HS-5 (cell line): ENCODE measurements at places on chromosomes 5 and 9.

- DNase-seq = no peak
Observed at GRCh38 chr5:5364932-5365331, 57.5 kb upstream of the ICE1 start.

DNA sequence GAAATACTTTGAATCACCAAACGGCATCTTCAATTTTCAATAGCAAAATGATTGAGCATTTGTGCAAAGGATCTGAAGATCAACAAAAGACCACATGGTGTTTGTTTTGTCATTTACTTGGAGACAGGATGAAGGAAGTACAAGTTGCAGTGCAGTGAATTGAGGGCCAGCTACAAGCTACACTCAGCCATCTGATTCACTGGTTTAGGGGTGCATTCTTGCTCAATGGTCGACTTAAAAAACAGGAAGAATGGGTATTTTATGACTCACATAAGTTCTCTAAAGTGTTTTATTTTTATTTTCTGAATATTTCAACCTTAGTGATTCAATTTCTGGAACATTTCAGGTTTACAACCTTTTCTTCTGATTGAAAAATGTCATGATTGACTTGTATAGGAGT, 412.1 kb upstream of the ADAMTSL1 start:
- DNase-seq = no peak

DNA sequence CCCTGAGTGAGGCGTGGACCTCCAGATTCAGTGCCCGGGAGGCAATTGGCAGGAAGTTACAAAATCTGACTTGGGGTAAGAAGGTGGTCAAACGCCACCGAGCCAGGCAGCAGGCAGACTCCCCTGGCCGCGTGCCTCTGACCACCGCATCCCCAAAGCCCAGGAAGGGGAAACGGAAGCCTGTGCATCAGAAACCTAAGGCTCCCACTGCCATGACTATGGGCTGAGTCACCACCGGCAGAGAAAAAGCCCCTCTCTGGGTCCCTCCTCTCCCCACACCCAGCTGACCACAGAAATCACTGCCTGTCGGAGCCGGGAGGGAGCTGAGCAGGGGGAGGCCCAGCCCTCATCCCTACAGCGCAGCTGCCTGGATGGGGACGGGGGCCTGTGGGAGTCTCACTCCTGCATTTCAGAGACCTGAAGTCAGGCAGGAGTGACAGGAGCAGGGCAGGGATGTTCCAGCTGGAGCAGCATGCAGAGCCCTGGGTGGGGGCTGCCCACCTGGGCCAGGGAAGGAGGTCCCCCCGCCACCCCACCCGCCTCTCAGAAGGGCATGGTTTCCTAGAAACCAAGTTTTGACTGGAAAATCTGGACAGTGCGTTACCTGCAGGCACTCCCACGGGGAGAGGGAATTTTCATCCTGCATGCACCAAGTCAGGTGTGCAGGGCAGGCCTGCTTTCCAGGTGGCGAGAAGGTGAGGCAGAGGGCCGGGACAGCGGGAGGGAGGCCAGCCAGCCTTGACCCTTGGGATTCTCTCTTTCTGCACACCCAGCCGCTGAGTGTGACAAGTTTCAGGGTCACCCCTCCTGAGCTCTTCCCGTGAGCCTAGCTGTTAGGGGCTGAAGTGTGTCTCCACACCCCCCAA, 68.2 kb downstream of the LRSAM1 start:
- DNase-seq = peak; percentile 96

GRCh38 chr5:42811591-42812446, at the start of gene SELENOP:
TSS of gene SELENOP (minus strand) at chr5:42811892. CDS start at chr5:42808353, 3,539 bp downstream.
- DNase-seq = no peak

- DNase-seq = no peak
Observed at GRCh38 chr9:109597496-109597895, 99.4 kb upstream of the PTPN3 start.

- no peak for DNase-seq
Observed at GRCh38 chr5:6448622-6449464, at the start of gene UBE2QL1. TSS of gene UBE2QL1 (plus strand) at chr5:6448859. CDS start at chr5:6448894, 35 bp downstream.

DNA sequence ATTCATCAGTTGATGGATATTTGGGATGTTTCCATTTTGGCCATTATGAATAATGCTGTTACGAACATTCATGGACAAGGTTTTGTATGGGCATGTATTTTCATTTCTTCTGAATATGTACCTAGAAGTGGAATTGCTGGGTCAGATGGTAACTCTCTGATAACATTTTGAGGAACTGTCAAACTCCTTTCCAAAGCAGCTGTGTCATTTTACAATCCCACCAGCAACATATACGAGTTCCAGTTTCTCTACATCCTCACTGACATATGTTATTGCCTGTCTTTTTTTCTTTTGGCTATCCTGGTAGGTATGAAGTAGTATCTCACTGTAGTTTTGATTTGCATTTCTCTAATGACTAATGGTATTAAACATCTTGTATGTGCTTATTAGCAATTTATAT, 86.7 kb downstream of the PRKACG start:
- DNase-seq = no peak

DNA sequence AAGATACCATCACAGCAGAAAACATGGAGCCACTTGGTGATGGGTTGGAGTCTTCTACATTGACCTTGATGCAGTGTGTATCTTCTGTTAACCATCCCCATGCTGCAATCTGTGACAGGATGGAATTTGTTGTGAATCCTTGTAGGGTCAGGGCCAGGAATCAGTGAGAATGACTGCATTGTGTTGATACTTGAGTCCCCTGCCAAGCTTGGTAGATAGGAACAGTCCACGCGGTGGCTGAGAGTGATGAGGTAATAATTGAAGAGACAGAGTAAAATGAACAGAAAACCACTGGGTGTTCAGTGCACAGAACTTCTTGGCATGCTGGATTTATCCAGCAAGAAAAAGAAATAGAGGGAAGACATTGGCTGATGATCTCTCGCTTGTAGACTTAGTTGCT, 217.5 kb downstream of the MAN2A1 start:
- DNase-seq = no peak

GRCh38 chr9:18421391-18421790, 52.6 kb upstream of the ADAMTSL1 start:
- no peak for DNase-seq

DNA sequence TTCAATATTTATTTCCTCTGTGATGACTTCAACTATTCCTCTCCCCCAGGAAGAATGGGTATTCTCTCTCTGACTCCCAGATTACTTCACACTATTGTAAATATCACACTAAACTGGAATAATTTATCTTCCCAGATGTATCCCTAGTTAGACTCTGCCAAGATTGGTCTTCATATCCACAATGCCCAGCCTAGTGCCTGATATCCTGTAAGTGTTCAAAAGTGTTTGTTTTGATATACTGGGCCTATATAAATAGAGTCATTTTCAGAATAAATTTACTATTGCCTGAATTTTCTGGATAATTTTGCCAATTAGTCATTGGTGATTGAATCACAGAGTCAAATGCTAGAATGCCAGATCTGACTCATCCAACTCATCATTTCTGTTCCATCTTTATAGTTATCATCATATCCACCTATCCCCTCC, 143.7 kb upstream of the TNC start:
- peak; percentile 80 for DNase-seq

- DNase-seq = no peak
Observed at GRCh38 chr9:132506977-132507669, 75.3 kb upstream of the BARHL1 start.

DNA sequence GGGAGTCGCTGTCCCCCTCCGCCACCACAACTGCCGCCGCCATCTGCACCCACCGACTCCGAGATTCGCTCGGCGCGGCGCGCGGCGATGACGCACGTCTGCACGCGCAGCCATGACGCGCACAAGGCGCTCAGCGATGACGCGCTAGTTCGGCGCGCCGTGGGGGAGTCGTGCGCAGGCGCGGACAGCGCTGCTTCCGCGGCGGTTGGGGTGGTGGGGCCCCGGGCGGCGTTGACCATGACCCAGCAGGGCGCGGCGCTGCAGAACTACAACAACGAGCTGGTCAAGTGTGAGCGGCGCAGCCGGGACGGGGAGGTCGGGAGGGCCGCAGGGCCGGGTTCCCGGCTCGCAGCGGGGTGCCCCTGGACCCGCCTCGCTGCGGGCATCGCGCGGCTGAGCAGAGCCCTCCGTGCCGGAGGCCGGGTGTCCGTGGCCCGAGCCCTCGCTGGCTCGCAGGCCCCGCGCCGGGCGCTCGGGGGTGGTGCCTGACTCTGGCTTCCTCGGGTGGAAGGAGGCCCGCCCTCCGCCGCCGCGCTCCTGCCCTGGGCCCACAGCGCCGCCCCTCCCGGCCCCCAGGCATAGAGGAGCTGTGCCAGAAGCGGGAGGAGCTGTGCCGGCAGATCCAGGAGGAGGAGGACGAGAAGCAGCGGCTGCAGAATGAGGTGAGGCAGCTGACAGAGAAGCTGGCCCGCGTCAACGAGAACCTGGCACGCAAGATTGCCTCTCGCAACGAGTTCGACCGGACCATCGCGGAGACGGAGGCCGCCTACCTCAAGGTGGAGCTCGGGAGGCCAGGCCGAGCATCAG, at the start of the genes ANAPC2 and SSNA1:
Gene ANAPC2, minus strand, starts transcription at position 71 of the 807 bp plus-strand sequence. Its CDS starts 28 bp downstream, at position 43.
Gene SSNA1, plus strand, starts transcription at position 187 of the 807 bp plus-strand sequence. Its CDS starts 51 bp downstream, at position 238.
- peak; percentile 75 for DNase-seq
